ENCODE measurements at places on chromosomes 4 and X.

- DNase-seq = no peak
Measured at GRCh38 chr4:102684610-102685052, 76.1 kb downstream of the MANBA start.

DNA sequence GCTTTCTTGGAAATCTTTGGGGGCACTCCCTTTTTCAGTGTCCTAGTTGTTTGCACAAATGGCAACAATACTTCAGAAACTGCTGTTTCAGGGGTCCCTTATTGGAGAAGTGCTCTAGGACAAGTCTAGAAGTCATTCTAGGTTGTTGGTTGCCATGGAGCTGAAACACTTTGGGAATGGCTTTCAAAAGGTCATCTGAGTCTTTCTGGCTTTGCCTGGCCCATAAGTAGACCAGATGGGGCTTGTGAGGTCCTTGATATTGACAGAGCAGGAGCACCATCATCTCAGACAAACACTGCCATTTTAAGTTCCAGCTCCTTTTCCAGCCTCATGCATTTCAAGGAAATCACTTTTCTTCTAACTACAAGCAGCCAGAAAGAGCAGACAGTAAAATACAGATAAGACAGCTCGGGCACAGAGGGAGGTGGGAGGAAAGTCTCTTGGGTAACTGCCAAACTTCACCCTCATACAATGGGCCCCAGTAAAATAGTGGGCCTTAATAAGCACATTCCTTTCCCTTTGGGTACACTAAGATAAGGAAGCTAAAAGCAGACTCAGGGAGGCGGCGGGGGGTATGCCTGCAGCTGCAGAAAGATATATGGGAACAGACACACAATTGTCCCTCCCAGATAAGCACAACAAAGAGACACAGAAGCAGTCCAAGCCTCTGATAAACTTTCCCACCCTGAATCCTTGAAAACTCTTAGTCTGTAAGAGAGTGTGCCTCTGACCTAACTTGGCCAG is 8.5 kb upstream of the NXF3 start:
- no peak for DNase-seq

- no peak for DNase-seq
Measured at GRCh38 chr4:101205916-101206315, 141.4 kb downstream of the PPP3CA start.

- no peak for DNase-seq
Measured at GRCh38 chr4:2277956-2278355, 16.0 kb upstream of the MXD4 start.
